Central memory CD8-positive, alpha-beta T cell (primary cell): ENCODE measurements at places on chromosomes 6 and 20.

DNA sequence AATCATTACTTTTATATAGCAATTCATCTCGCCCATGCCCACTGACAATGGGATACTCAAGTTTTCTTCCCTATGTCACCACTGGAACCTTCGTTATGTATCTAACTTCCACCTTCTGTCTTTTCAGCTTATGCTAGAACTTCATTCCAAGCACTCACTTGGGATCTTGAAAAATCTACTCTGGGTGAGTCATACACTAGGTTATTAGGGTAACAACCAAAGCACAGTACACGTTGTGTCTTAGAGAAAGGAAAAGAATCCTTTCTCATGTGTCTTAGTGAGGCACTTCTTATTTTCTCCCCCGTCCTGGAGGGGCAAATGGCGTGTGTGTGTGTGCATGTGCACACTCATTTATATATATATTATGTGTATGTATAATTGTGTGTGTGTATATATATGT is 18.3 kb upstream of the FAM162B start:
- DNase-seq, result no peak

DNA sequence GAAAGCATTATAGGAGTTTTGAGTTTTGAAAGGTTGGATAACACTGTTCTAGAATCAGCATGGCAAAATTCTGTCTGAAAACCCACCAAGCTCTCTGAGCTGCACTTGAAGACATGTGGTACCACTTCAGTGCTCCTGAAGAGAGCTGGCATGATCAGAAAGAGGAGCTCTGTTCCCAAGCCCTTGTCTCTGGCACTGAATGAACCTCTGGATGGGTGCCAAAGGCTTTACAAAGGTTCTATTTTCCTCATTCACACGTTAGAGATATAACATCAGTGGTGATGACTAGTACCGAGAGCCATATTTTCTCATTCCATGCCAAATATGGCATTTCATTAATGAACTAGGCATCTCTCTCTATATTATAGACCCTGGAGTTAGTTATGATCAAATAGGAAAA is 301.8 kb upstream of the ID4 start:
- DNase-seq, result no peak

- no peak for DNase-seq
These were observed 72.4 kb upstream of the SYNJ2 start for GRCh38 chr6:157909282-157909664.

GRCh38 chr6:43742285-43742684 is 27.7 kb upstream of the VEGFA start:
- DNase-seq, result no peak

DNA sequence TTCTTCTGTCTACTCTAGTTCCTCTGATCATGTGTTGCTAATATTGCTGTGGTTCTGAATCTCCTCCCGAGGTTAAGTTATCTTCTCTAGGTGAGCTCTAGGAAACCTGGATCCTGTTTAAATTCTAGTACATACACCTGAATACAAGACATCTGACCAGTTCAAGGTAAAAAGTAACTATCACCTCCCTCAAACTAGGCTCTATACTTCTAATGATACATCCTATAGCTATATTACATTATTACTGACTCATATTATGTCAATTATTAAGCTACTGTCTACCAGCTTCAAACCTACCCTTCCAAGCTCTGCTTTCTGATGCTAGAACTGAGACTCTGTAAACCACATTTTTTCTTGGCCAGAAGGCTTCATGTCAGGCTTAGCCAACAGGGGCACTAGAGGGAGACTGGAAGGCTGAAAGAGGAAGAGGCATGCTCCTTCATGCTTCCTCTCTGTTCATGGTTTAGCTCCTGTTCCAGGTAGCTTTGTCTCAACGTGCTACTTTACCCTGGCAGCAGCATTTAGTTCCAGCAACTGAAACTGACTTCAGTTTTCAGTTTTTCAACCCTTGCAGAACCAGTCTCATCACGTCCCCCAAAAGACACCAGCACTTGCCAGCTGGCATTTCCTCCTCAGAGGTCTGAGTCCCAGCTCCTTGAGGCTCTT is 148.4 kb upstream of the TOP1 start:
- no peak for DNase-seq

DNA sequence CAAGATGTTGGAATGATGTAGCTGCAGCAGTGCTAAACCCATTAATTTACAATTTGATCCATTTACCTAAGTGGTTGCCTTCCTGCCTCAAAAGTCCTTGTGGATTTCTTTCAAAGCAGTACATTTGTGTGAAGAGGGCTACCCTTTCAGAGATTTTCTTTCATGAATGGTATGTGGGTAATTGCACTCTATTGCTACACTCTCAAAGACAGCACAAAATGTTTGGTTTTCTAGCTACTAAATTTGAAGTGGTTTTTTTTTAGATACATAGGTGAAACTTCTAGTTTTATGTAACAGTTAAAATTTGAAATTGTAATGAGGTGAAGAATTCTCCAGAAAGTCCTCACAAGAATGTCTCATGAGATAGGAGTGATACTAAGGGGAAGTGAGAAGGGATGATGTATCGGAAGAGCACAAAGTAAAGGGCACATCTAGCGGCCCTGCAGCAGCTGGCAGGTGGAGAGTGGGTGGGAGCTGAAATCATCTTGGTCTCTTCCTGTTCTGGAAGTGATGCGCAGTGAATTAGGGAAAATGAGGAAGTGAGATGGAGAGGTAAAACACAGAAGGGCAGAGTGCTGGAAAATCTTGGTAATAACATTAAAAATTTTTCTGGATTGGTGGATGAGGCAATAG is 236.8 kb upstream of the MAN1A1 start:
- DNase-seq, result no peak

DNA sequence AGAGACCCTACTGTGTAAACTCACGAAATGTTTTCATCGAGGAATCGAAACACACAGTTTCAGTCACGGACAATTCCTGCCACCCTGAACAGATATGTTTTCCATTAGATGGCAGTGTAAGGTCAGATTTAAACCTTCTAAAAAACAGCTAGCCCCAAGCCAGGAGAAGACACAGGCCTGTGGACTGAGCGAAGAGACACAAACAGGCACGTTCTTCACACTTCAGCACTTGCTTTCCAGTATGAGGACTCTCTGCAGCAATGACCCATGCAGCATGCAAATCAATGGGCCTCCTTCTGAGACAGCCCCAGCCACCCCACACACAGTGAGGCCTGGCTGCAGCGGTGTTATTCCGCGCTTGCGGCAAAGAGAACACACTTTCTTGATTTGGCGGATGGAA is 31.9 kb downstream of the HUS1B start:
- no peak for DNase-seq

- no peak for DNase-seq
These were observed 29.2 kb downstream of the ERMARD start for GRCh38 chr6:169780571-169781091.

DNA sequence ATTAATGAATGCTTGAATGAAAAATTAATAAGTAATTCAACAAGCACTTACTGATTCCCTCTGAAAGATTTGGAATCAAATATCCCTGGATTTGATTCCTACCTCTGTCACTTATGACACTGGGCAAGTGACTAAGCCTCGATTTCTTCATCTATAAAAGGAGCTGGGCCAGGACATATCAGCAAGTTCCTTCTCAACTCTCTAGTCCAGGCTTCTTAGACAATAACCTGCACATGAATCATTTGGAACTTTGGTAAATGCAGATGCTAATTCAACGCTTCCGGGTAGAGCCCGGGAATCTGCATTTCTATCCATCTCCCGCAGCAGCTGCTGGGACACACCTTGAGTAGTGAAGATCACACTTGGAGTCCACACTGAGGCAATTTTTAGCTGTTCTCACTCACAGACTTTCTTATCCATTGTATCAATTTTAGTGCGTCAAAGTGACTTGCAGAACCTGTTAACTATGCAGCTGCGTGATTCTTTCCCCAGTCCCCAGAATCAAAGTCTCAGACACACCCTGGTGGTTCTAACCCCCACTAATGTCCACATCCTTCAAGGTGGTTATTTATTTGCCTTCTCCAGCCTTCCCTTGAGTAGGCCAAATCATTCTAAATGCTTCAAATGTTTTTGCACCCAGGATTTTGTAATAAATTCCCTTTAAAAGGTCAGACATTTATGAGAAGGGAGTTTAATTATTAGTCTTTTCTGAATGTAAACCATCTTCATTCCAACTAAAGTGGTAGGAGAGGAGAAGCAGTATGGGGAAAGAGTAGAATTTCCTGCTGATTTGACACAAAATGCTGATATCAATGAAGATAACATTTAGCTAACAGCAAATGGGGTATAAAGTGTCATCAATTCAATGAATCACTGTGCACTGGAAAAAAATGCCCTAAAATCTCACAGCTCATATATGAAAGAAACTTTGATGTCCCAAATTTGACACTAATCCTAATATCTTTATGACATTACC is 26.0 kb upstream of the CCND3 start:
- no peak for DNase-seq
